Testis (tissue), 5 donors: ENCODE measurements at places on chromosomes 5 and 9.

- H3K36me3 ChIP-seq = no peaks in the 10 kb centered on the region
- DNase-seq = no peak
- no peaks in the 10 kb centered on the region for H3K27me3 ChIP-seq
- H3K4me1 ChIP-seq = no peaks in the 10 kb centered on the region
- no peak overlapping the region for H3K27ac ChIP-seq
Measured at GRCh38 chr5:80920333-80920732, 39.8 kb upstream of the RASGRF2 start.

DNA sequence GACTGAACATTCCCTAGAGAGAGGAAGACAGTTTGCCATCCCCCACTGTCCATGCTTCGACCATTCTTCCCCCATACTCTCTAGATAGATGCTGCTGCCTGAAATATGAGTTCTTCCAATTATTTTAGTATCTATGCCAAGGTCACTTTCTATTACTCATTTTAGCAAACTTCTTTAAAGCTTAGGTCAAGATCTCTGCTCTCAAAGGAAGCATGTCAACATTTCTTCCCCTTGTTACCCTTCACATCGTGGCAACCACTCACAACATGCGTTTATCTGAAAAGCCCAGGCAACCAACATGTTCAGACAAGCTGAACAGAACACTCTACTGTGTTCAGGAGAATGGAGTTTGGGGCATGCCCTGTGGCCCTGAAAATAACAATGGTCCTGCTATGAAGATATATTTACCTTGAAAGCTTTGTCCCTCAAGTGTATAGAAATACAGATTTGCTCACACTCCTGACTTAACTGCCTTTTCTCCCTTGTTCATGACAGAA lies 138.4 kb upstream of the KIF2A start:
- H3K4me3 ChIP-seq = no peak overlapping the region
- no peaks in the 10 kb centered on the region for H3K27me3 ChIP-seq
- H3K27ac ChIP-seq = no peak overlapping the region
- DNase-seq = no peak
- H3K4me1 ChIP-seq = no peaks in the 10 kb centered on the region

GRCh38 chr5:125834438-125835115 lies 588.6 kb upstream of the GRAMD2B start:
- DNase-seq = peak; percentile 22
- no peaks in the 10 kb centered on the region for H3K27me3 ChIP-seq
- H3K36me3 ChIP-seq = no peaks in the 10 kb centered on the region
- H3K27ac ChIP-seq = no peak overlapping the region
- peaks cover 6% of the 10 kb centered on the region for H3K4me1 ChIP-seq

GRCh38 chr5:69493396-69494133 lies 975 bp downstream of the OCLN start:
- peak overlapping the region; percentile 68 for H3K27ac ChIP-seq
- H3K36me3 ChIP-seq = no peaks in the 10 kb centered on the region
- no peaks in the 10 kb centered on the region for H3K27me3 ChIP-seq

GRCh38 chr9:127130661-127131538 lies 8.5 kb upstream of the ANGPTL2 start:
- no peak overlapping the region for H3K27ac ChIP-seq
- no peak overlapping the region for H3K4me3 ChIP-seq
- H3K4me1 ChIP-seq = peaks cover 17% of the 10 kb centered on the region
- H3K36me3 ChIP-seq = no peaks in the 10 kb centered on the region

DNA sequence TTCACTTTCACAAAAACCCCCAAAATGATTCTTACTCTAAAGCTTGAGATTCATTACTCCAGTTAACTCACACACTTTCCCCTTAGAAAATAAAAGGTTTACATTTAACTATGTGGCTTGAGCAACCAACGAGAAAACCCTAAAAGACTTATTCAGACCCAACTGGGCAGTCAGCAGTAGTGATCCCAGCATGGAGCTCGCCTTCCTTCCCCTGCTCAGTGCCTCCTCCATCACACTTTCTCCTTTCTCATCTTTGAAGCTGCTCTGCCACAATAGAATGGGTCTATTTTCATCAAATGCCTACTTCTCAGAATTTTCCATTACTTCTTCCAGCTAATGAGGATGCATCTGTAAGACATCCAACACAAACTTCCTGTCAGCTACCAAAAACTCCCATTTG lies 29.1 kb downstream of the RORB start:
- no peak overlapping the region for H3K27ac ChIP-seq
- no peaks in the 10 kb centered on the region for H3K4me1 ChIP-seq
- H3K36me3 ChIP-seq = no peaks in the 10 kb centered on the region

GRCh38 chr5:27473307-27474046 lies 435.1 kb upstream of the CDH9 start:
- no peak overlapping the region for H3K27ac ChIP-seq
- H3K36me3 ChIP-seq = no peaks in the 10 kb centered on the region
- H3K4me3 ChIP-seq = peak overlapping the region; percentile 3

- H3K36me3 ChIP-seq = no peaks in the 10 kb centered on the region
- no peaks in the 10 kb centered on the region for H3K4me1 ChIP-seq
- H3K4me3 ChIP-seq = no peak overlapping the region
- no peak overlapping the region for H3K27ac ChIP-seq
- DNase-seq = no peak
- no peaks in the 10 kb centered on the region for H3K27me3 ChIP-seq
Measured at GRCh38 chr5:178304016-178304415, 71.4 kb upstream of the PHYKPL start.
